Cerebellar cortex (tissue), 1 donor: ENCODE measurements at places on chromosomes 7 and 10.

DNA sequence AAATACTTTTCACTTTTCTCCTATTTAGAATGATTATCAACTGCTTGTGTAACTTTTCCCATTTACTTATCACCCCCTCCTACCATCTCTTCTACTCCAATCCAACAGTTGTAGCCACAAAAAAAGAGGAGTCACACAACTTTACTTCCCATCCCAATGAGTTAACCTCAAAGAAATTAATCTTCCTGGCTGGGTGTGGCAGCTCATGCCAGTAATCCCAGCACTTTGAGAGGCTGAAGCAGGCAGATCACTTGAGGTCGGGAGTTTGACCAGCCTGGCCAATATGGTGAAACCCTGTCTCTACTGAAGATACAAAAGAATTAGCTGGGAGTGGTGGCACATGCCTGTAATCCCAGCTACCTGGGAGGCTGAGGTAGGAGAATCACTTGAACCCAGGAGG is 19.9 kb downstream of the SYPL1 start:
- DNase-seq = no peak

- no peak for DNase-seq
Observed at GRCh38 chr7:141439164-141439563, 112.0 kb upstream of the AGK start.

DNA sequence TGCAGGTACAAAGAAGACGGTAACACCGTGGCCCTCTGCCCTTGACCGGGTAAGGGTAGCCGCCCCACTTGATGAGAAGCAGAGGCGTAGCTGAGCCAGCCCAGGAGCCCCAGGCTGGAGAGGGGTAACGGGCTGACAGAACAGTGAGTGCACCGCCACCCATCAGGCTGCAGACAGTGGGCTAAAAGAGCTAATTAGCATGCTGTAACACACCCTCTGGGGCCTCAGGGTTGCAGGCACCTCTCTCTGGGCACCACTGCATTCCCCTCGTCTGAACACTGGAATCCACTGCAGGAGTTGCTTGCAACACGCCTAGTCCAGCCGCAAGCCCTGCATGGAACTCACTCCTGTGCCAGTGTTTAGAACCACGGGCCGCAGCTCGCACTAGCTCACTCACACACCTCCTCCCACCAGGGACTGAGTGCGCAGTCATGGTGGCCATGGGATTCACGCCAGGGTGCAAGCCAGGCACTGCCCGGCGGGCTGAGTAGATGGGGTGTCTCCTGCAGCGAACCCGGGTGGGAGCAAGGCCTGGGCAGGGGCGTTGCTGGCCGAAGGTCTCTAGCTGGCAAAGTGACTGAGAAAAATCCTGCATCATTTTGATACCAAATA is 36.1 kb downstream of the AGMO start:
- no peak for DNase-seq

GRCh38 chr10:105700218-105700617 is 1059.1 kb downstream of the SORCS3 start:
- DNase-seq = no peak

DNA sequence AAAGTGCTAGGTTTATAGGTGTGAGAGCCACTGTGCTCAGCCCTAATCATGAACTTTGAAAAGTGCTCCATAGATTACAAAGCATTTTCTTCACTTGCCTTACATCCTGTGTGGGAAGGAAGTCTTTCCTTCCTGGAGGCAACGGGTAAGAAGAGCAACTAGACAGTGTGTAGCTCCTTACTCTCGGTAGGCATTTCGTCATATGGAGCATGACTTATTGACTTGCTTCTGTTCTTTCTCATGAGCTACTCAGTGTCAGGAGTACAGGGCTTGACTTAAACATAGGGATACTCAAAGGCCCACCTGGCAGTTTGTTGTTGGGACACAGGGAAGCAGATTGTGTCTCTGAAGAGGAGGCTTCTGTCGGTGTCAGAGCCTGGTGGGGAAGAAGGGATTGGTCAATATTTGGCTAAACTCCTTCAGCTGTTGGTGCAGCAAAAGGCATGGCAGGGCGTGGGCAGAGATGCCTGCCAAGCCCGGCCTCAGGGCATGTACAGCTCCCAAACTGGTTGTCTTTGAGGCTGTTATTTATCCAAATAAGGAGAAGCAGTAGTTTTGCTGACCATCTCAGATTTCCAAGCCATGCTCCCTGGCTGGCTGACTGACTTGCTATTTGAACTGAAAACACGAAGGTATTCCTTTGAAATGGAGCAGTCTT is 248.9 kb downstream of the KIAA1217 start:
- DNase-seq = no peak

- DNase-seq = no peak
Observed at GRCh38 chr10:24255115-24255880, 46.4 kb downstream of the KIAA1217 start.

- DNase-seq = no peak
Observed at GRCh38 chr7:95264363-95264891, 59.9 kb downstream of the PON1 start.

DNA sequence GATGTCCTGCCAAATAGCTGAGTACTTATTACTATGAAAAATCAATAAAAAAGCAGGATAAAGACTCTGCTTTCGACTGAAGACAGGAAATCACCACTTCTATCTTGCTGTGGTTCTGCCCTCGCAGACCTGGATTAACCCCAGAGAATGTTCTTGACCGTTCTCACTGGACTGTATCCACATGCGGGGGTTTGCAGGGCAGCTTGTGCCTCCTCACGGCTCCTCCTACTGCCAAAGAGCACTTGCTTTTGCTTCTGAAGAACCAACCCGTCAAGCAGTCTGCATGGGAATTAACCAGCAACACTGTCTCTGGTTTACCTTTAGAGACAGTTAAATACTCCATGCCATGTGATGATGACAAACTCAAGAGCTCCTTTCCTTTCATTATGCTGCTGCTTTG is 184.0 kb downstream of the GFRA1 start:
- DNase-seq = no peak

- DNase-seq = no peak
Observed at GRCh38 chr7:85135977-85136376, 50.9 kb downstream of the SEMA3D start.

- DNase-seq = no peak
Observed at GRCh38 chr7:107924841-107925504, 34.0 kb downstream of the DLD start.

- no peak for DNase-seq
Observed at GRCh38 chr10:106780632-106781031, 383.9 kb downstream of the SORCS1 start.

DNA sequence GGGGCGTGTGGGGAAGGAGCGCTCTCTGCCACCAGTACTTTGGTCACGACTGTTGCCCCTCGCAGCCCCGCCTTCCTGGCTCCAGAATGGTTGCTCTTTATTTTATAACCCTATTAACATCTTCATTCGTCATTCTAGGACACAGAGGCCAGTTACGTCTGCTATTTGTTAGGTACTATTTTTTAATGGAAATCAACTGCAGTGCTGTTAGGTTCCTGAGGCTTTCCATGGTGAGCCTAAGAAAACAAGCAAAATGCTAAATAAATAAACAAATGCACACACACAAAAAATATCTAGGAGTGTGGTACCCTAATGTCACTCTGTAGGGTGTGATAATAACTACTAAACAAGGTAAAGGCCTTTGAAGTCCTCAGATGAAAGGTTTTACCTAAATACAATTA is 71.1 kb downstream of the SLC37A3 start:
- DNase-seq = no peak

- no peak for DNase-seq
Observed at GRCh38 chr10:51896849-51897248, 197.5 kb upstream of the CSTF2T start.

- DNase-seq = no peak
Observed at GRCh38 chr10:1043532-1043995, 5.4 kb downstream of the IDI1 start.

DNA sequence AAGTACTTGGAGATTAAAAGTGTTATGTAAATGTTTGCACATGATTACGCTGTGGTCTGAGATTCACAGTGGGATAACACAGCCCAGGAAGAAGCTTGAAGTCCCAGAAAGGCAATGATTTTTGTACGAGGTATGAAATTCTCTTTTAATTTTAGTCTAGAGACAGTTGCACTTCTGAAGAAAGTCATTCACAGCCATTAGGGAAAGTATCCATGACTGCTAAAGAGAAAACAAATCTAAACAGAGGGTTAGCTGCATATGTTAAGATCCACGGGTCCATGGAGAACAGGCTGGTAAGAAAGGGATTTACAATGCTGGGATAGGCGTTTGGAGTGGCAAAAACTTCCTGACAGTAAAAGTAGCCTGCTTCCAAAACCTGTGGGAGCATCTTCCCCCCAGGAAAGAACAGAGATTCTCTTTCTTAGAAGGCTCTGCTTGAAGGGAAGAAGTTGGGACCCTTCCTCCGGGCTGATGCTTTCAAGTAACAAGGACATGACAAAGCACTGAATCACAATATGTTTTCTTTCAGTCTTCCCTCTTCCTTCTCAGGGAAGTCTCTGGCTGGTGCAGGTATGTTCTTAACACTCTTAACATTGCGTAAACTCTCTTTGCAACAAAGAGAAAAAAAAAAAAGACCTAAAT is 220.8 kb upstream of the CELF2 start:
- DNase-seq = peak; percentile 46

DNA sequence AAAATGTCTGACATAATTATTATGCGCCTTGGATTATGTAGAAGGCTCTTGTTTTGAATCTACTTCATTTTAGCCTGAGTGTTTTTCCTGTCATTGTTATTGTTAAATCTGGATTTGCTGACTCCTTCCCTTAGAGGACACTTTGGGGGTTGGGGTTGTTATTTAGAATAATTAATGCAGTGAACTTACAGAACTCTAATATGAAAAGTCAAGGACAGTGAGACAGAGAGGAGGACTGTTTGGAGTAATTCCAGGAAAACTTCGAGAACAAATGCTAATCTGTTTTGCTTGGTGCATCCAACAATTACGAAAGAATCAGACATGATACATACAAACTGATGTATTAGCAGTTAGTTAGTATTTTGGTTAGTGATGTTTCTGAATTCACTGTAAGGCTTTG is 146.1 kb downstream of the ABCA13 start:
- DNase-seq = no peak

DNA sequence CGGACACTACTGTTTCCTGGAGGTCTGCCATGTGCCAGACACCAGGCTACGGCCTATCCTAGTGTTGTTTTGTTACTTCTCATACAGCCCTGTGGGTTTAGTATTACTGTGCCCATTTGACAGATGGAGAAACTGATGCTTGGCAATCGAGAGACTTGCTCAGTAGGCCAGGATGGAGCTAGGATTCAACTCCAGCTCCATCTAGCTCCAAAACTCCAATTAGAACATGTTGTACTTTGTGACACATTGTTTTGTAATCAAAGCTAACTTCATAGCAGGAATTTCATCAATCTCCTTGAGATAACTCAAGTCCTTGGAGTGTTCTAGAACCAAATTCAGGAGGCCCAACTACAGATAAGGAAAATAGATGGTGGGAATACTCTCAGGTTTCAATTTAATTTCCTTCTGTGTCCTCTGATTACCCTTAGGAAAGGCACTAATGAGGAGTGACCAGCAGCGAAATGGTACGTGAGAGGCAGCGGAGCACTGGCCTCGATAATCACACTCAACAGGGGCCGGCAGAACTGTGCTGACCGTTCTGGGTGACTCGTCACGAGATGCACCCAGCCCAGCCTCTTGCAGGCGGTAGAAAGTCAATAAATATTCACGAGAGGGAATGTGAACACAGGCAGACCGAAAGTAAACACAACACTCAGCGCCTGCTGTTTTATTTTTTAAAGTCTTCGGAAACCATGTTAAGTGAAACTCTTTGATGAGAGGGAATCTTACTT is 269.6 kb upstream of the NEBL start:
- DNase-seq = no peak

- no peak for DNase-seq
Observed at GRCh38 chr7:111931958-111932357, 274.2 kb downstream of the DOCK4 start.

- DNase-seq = no peak
Observed at GRCh38 chr10:82318534-82318933, 443.5 kb downstream of the NRG3 start.

GRCh38 chr10:63157845-63158624 is 24.9 kb downstream of the NRBF2 start:
- peak; percentile 89 for DNase-seq
